Activated T-cell treated with anti-CD3 and anti-CD28 coated beads, Interleukin-2, amount 50 U/mL, for 24 hours (primary cell): ENCODE measurements at places on chromosomes 4 and X.
A peak's percentile ranks its signal among the peaks of the same experiment; 100 is the strongest.

DNA sequence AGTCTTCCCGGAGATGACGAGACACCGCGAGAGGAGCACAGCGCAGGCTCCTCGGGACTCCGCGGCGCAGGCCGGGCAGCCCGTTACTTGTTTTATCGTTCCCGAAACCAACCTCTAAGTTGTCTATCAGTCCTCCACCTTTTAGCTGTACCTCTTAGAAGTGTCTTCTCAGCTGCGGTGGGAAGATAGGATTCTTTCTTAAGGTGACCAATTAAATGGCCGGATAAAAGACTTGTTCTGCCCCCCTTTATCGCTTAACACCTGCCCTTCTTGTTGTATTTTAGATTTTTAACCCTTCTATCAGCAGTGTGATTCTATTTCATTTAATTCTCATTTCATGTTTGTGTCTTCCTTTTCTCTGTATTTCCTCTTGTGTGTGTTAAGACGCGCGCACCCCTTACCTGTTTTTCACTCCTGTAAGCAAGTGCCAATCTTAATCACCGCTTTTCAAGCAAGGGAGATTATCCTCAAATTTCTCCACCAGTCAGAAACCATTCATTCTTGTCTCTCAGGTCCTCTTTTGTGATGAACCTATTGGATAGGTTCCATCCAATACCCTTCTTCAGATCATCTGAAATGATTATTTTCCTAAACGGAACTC, at the start of gene SLC9B2:
TSS of gene SLC9B2 (minus strand) at position 15 of the 601 bp plus-strand sequence. CDS start 9,211 bp downstream, outside the sequence.
- H3K36me3 ChIP-seq: peaks cover 45% of the 10 kb centered on the region
- no peak for DNase-seq
- H3K4me1 ChIP-seq: peaks cover 50% of the 10 kb centered on the region
- H3K27me3 ChIP-seq: no peaks in the 10 kb centered on the region
- peak within 1 kb of the TSS; percentile 98 for H3K27ac ChIP-seq

DNA sequence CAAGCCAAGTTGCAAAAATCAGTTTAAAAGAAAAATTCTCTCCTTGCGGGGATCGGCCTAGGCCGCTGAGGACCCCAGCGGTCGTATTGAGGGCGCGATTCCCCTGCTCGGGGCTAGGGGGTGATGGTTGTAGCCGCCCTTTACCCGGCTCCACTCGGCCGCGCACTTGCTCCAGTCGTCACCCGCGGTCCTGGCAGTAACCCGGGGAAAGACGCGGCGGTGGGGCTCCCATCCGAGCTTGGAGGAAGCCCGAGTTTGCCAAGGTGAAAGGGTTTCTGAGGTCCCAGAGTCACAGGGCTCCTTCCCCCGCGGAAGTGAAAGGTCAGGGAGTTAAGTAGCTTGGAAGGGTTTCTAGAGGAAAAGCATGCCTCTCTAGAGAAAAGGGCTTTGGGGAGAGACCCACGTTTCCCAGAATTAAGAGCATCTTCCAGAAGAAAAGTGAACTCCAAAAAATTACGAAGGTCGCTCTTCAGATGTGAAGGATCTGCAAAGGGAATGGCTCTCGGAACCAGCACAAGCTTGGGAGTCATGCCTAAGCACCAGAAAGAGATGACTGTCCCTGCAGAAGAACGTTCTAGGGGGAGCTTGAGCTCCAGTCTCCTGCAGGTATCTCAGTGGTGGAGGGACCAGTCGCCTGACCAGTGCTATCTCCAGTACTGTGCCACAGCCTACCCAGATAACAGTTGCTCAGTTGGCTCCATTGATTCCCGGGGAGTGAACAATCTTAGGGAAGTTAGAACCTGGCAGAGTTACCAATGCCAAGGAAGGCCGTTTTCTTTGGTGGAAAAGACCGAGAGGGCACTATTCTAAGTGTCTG, 875 bp downstream of the LAP3 start:
- no peaks in the 10 kb centered on the region for H3K27me3 ChIP-seq
- peak; percentile 47 for DNase-seq
- H3K27ac ChIP-seq: peak overlapping the region; percentile 96
- peaks cover 29% of the 10 kb centered on the region for H3K4me1 ChIP-seq
- peaks cover 56% of the 10 kb centered on the region for H3K36me3 ChIP-seq

GRCh38 chr4:54497947-54498346, 159.8 kb upstream of the KIT start:
- H3K4me3 ChIP-seq: no peak overlapping the region
- DNase-seq: no peak

DNA sequence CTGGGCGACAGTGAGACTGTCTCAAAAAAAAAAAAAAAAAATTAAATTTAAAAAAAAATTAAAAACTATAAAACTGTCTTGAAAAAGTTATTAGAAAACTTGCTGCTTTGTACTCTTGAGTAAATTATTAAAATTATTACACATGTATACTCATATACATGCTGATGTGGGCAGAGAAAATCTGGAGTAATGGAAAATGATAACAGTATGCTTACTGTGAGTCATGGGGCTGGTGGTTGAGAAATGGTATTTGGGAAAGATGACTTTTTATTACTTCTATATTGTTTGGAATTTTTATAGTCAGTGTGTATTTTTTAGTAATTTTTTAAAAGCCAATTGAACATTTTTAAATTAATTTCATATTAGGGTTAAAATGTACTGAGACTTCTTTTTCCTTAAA, 7.5 kb downstream of the YY2 start:
- DNase-seq: no peak
- H3K4me3 ChIP-seq: no peak overlapping the region
- peaks cover 4% of the 10 kb centered on the region for H3K4me1 ChIP-seq
- H3K36me3 ChIP-seq: no peaks in the 10 kb centered on the region
- peaks cover 6% of the 10 kb centered on the region for H3K27me3 ChIP-seq

GRCh38 chrX:74515356-74515755, 94.1 kb downstream of the SLC16A2 start:
- no peak for DNase-seq
- H3K4me1 ChIP-seq: no peaks in the 10 kb centered on the region
- H3K4me3 ChIP-seq: no peak overlapping the region
- H3K27me3 ChIP-seq: peaks cover 41% of the 10 kb centered on the region
- no peak overlapping the region for H3K27ac ChIP-seq
- H3K36me3 ChIP-seq: no peaks in the 10 kb centered on the region

DNA sequence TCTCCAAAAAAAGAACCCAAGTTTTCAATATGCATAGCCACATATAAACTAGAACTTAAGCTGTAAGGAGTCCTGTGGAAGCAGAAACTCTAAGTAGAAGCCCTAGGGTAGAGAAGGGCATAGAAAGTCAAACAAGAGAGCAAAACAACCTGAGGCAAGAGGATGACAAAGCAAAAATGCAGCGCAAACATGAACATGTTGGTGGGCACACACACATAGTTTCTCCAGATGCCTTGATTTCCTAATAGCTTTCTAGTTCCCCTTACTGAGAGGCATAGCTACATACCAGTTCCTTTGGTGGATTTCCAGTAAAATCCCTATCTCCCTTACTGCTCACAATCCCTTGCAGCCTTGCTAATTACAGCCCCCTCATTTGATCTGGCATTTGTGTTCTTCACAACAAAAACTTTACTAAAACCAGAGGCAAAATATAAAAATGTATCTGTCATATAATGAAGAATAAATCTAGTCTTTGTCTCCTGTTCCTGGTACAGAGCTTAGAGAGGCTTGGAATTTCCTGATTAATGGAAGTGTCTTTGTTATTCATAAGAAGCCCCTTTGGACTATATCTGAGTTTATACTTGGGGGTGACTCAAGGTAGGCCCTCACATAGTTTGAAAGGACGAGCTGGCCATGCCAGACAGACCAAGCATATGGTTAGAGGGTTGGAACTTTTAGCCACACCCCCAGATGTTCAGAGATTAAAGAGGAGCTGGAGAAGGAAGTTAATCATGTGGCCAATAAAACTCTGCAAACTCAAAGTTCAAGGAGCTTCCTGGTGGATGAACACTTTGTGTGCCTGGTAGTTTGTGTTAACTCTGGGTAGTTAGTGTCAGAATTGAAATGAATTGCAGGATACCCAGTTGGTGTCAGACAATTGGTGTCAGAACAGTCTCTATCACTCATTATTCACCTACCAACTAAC, 52.7 kb upstream of the ZCCHC13 start:
- H3K36me3 ChIP-seq: peaks cover 55% of the 10 kb centered on the region
- no peak for DNase-seq
- peak overlapping the region; percentile 30 for H3K27ac ChIP-seq

GRCh38 chrX:118116713-118117550, at the start of gene KLHL13:
Gene KLHL13, minus strand, starts transcription at chrX:118116810. Its CDS starts 88,337 bp downstream, at chrX:118028473.
- H3K36me3 ChIP-seq: no peaks in the 10 kb centered on the region
- H3K27ac ChIP-seq: peak within 1 kb of the TSS; percentile 39
- H3K4me3 ChIP-seq: peak within 1 kb of the TSS; percentile 67
- H3K4me1 ChIP-seq: peaks cover 5% of the 10 kb centered on the region
- H3K27me3 ChIP-seq: peaks cover 53% of the 10 kb centered on the region

DNA sequence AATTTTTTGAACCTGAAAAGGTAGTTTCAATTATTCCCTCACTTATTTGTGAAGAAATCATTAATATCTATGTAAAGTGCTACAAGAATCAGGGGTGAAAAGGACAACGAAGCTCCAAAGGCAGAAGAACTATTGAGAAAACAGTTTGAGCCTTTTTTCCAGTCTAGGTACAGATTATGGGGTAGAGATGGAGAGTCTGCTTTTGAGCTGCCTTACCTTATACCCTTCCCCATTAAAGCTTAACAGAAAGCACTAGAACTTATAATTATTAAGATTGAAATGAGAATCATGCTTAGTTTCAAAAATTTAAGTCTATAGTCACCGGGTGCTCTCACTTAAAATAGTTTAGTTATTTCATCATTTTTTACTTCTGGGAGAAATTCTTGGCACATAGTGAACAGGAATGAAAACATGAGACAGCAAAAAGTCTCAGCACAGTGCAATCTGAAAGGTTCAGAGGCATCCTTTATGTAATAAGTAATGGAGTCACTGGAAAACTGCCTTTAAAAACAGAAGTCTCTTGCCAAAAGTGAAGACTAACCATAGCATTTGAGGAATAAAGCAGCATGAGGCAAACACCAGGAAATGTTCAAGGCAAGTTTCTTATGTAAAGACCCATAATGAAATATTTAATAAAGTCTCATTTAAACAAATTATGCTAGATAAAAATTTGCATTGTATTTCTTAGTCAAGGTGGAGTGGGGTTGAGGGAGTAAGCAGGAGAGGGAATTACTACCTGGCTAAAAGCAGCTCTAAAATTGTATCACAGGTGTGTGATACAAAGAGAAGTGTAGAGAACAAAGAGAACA, 5.1 kb upstream of the DCLK2 start:
- H3K36me3 ChIP-seq: no peaks in the 10 kb centered on the region
- H3K4me3 ChIP-seq: no peak overlapping the region
- H3K27me3 ChIP-seq: peaks cover 37% of the 10 kb centered on the region
- no peaks in the 10 kb centered on the region for H3K4me1 ChIP-seq
- no peak for DNase-seq

DNA sequence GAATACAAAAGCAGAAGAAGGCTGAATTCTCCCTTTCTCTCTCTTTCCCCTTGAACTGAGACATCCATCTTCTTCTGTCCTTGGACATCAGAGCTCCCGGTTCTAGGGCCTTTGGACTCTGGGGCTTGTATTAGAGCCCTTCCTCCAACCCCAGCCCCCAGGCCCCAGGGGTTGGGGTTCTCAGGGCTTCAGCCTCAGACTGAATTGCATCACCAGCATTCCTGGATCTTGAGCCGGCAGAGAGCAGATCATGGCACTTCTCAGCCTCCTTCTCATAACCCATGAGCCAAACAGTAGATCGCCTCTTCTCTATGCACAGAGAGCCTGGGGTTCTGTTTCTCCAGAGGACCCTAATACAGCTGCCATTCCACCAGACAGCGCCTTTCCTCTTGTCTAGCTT, 25.3 kb upstream of the CLDN24 start:
- H3K36me3 ChIP-seq: no peaks in the 10 kb centered on the region
- peaks cover 65% of the 10 kb centered on the region for H3K27me3 ChIP-seq
- no peak overlapping the region for H3K27ac ChIP-seq

- H3K4me1 ChIP-seq: peaks cover 10% of the 10 kb centered on the region
- no peak overlapping the region for H3K4me3 ChIP-seq
- H3K27ac ChIP-seq: no peak overlapping the region
- DNase-seq: no peak
- peaks cover 11% of the 10 kb centered on the region for H3K36me3 ChIP-seq
Measured at GRCh38 chr4:22466581-22466980, 49.3 kb downstream of the ADGRA3 start.

- H3K27me3 ChIP-seq: no peaks in the 10 kb centered on the region
- peak overlapping the region; percentile 99 for H3K27ac ChIP-seq
- DNase-seq: no peak
- H3K36me3 ChIP-seq: peaks cover 61% of the 10 kb centered on the region
- peak overlapping the region; percentile 74 for H3K4me3 ChIP-seq
Measured at GRCh38 chr4:153497988-153498967, 32.1 kb downstream of the TMEM131L start.

GRCh38 chr4:83320548-83320947, 14.1 kb downstream of the HPSE start:
- H3K4me1 ChIP-seq: peaks cover 9% of the 10 kb centered on the region
- H3K36me3 ChIP-seq: peaks cover 49% of the 10 kb centered on the region
- H3K27ac ChIP-seq: peak overlapping the region; percentile 69
- no peaks in the 10 kb centered on the region for H3K27me3 ChIP-seq
- no peak overlapping the region for H3K4me3 ChIP-seq

GRCh38 chrX:40853816-40854123, 118.4 kb upstream of the MED14 start:
- H3K27me3 ChIP-seq: peaks cover 55% of the 10 kb centered on the region
- H3K27ac ChIP-seq: no peak overlapping the region
- no peaks in the 10 kb centered on the region for H3K36me3 ChIP-seq
- no peak for DNase-seq
- peaks cover 3% of the 10 kb centered on the region for H3K4me1 ChIP-seq

DNA sequence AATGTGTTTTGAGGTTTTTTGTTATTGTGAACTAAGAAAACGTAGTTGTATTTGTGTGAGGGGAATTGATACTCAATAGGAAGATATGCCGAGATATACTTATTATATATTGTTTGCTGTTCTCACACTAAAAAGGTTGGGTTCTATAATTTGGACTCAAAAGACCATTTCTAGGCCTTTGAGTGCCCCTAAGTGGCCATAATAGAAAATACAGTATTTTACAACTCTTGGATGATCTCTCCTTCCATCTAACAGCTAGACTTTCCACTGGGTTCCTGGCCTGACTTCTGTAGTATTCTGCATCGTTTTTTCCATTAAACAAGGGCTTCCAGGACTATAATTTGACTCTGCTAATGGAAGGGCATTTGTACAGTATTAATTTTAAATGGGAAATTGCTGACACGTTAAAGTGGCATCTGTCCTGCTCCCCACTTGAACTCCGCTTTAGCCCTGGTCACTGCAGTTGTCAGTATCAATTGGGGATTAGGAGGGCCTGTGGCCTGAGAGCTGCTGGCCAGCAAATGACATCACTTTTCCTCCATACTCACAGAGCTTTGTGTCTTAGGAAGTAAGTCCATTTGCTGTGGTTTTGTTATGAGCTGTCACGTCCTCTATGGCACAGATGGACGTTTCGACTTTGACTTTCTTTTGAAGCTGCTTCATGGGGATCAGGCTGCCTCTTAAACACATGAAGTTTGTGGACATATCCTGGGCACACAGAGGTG, 176.9 kb downstream of the SLIT2 start:
- DNase-seq: no peak
- H3K27me3 ChIP-seq: no peaks in the 10 kb centered on the region
- no peak overlapping the region for H3K27ac ChIP-seq
- no peaks in the 10 kb centered on the region for H3K36me3 ChIP-seq
- H3K4me1 ChIP-seq: no peaks in the 10 kb centered on the region
- no peak overlapping the region for H3K4me3 ChIP-seq
